ENCODE measurements at places on chromosomes 6 and 20. TPM values are rescaled to one million over a fixed set of nuclear protein-coding genes. Genes with fewer than 3 reads are reported as not detected.

Gene VARS2
- 17.8 TPM for total RNA-seq

Gene ARHGAP40
- not detected for total RNA-seq

Gene MAK
- total RNA-seq: 0.14 TPM

Gene OR2J3
- not detected for total RNA-seq

Gene PEX3
- total RNA-seq: 24.2 TPM

Gene SCUBE3
- 15.2 TPM for total RNA-seq

Gene DSP
- 3.0 TPM for total RNA-seq

Gene HLA-DQA2
- total RNA-seq: 0.52 TPM

Gene VGLL2
- not detected for total RNA-seq

Gene DXO
- total RNA-seq: 14.5 TPM

Gene TAGAP
- 2.3 TPM for total RNA-seq

Gene CD93
- total RNA-seq: 79.4 TPM

Gene SLC25A27
- 14.0 TPM for total RNA-seq

Gene IPCEF1
- total RNA-seq: 4.0 TPM

Gene GNL1
- total RNA-seq: 52.2 TPM

Gene LKAAEAR1
- not detected for total RNA-seq

Gene SEMG1
- not detected for total RNA-seq

Gene DOK5
- total RNA-seq: 4.4 TPM

Gene SNRPB2
- 41.5 TPM for total RNA-seq

Gene PRPH2
- total RNA-seq: 1.00 TPM

Gene LPA
- total RNA-seq: not detected

Gene BHLHE23
- not detected for total RNA-seq

Gene BPI
- total RNA-seq: 0.65 TPM

Gene GPR6
- not detected for total RNA-seq

Gene ANKRD60
- total RNA-seq: not detected

Gene STX11
- 7.0 TPM for total RNA-seq

Gene JPH2
- 121 TPM for total RNA-seq

Gene BTBD9
- total RNA-seq: 16.3 TPM

Gene LTA
- total RNA-seq: not detected

Gene TNFRSF6B
- 7.0 TPM for total RNA-seq

Data from posterior vena cava (tissue), 2 donors.